Stimulated activated CD4-positive, alpha-beta T cell treated with anti-CD3 and anti-CD28 coated beads, Interleukin-1b, Interleukin-23, amount 100 ng/mL, for 1 hour (primary cell): ENCODE measurements at places on chromosomes 2 and 18.

DNA sequence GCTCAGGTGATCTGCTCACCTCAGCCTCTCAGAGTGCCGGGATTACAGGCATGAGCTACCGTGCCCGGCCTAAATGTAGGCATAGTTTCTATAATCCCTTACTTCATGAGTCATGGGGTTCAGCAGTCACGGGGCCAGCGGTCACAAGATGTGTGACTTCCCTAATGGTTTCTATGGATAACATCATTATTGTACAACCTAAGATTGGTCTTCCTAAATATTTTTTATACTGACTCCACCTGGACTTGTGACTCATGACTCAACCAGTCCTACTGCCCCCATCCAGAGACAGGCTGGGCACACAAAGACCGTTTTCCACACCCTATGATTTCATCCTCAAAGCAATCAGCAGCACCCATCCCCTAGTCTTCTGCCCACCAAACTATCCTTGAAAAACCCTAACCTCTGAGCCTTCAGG lies 15.9 kb downstream of the FAM210A start:
- DNase-seq = no peak

DNA sequence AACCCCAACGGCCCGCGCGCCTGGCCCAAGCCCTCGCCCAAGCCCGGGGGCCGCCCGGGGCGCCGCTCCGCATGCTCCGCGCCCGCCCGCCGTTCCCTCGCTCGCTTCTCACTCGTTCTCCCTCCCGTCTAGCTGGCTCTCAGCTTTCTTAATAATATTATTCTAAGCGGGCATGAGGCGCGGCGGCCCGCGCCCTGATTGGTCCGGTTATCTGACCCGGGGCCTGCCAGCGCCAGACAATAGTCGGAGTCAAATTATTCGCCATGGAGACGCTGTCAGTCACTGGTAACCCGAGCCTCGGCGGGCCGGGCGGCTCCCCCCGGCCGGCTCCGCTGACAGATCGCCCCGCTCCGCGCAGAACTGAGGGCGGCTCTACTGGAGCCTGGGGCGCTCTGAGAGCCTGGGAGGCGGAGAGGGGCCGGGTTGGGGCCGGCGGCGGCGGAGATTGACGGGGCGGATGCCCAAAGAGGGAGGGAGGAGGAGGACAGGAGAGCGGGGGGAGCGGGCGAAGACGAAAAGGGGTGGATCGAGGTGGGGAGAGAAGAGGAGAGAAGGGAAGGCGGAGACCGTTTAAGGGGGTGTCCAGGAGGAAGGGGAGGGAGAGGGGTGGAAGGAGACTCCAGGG lies at the start of gene SIX2:
Gene SIX2 (minus strand): TSS at position 150 of the 625 bp plus-strand sequence. CDS start 342 bp downstream, outside the sequence.
- no peak for DNase-seq

GRCh38 chr2:223618172-223619035 lies 16.2 kb upstream of the SCG2 start:
- DNase-seq = no peak

GRCh38 chr18:41585512-41585911 lies 369.5 kb upstream of the PIK3C3 start:
- no peak for DNase-seq

DNA sequence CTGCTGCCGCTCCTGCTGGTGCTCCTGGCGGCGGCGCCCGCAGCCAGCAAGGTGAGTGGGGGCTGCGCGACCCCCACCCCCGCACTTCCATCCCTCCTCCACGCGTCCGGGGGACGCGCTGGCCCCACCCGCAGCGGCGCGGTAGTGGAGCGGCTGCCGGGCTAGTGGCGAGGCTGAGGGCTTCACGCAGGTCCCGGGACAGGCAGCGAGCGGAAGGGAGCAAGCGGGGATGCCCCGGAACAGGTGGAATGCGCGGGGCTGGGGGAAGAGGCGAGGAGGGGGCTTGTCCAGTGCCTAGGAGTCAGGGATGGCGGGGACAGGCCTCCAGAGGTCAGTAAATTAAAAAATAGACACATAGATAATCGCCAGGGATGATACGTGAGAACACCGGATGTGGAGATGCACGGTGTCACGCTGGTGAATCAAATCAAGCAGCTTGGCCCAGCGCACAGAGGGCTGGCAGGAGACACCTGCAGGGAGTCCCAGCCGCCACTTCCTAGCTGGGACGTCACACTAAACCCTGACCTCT lies 403 bp downstream of the COL4A3 start:
- no peak for DNase-seq

- no peak for DNase-seq
These were observed 53.7 kb downstream of the ADD2 start for GRCh38 chr2:70714141-70714905.

GRCh38 chr2:161725297-161725696 lies 101.1 kb downstream of the SLC4A10 start:
- no peak for DNase-seq

- DNase-seq = no peak
These were observed 60.1 kb downstream of the ATP8B1 start for GRCh38 chr18:57743008-57743407.

DNA sequence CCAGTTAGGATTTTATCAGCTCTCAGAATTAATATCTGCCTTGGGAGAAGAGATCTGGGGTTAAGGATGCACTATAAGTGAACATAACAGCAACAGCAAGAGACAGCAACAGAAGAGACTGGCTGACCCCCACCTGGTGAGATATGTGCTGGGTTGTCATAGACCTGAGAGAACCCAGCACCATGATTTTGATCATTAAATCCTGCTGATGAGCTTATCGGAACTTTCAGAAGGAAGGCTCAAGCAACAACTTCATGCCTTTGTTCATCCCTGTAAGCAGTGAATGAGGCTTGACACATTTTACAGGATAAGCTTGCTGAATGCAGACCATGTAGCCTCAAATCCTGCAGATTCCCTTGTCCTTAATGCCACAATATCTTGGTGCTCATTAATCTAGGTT lies 100.0 kb downstream of the POLE4 start:
- no peak for DNase-seq

DNA sequence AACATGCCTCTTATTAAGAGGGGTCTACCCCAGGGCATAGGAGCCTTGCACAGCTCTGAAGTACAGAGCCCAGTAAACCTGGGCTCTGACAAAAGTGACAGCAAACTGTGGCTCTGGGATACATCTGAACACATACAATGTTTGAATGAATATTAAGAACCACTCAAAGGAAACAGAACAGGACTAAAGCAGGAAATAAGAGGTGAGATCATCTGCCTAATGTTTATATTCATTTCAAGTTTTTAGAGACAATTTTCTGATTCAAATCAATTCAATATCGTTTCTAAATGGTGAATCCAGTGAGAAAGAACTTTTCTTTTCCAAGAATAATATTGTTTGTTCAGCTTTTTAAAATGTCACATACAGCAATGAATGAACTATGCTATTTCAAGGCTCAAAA lies 136.7 kb upstream of the CAVIN2 start:
- DNase-seq = no peak

DNA sequence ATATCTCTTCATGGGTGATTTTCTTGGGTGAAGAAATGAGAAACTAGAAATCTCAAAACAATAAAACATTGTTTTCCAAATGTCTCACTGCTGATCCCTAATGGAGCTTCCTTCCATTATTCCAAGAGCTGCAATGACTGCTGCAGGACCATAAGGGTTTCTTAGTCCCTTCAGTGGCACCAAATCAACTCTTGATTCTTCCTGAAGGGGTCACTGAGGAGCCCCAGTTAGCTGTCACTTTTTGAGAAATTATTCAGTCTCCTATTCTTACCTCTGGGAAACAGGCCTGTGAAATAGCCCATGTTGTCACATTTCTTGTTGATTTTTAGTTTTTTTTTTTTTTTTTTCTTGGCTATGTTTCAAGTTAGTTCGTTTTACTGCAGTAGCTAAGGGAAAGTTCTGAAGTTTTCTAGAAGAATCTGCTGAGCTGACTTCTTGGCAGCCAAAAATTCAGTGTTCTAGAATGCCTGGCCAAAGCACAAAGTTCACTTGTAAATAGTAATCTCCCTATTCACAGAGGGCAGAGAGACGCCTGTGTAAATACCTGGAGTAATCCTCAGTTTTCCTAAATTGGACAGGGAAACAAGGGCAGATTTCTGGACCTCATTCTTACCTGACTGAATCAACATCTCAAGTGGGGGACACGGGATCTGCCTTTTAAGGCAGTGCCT lies 480.0 kb downstream of the RIT2 start:
- no peak for DNase-seq

DNA sequence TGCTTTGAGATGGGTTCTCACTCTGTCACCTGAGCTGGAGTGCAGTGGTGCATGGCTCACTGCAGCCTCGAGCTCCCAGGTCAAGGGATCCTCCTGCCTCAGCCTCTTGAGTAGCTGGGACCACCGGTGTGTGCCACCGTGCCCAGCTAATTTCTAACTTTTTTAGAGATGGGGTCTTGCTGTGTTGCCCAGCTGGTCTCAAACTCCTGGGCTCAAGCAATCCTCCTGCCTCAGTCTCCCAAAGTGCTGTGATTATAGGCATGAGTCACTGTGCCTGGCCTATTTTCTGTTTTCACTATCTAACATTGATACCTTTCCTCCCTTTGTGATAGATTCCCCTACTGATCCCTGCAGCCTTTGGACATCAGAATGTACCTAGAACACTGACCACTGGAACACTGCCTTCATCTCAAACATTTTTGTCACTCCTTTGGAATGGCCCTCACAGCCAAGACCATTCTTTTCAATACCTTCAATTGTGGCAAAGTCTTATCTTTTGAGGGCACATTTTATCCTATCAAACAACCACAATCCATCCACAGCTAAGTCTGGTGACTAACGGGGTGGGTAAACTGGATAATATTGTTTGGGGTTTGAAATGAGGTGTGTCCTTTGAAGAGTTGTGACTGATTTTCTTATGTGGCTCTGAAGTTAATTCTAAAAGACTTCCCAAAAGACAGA lies 43.7 kb downstream of the EPAS1 start:
- DNase-seq = no peak

DNA sequence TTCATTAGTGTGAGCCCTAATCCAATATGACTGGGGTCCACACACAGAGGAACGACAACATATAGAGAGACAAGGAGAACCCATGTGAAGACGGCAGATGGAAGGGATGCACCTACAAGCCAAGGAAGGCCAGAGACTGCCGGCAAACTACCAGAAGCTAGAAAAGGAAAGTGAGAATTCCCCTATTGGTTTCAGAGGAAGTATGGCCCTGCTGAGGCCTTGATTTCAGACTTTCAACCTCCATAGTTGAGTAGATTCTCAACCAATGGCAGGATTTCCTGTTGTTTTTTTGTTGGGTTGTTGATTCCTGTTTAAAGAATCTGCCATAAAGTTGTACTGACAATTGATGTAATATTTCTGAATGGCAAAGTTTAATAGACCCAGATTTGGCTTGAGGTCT lies 241.5 kb downstream of the SATB2 start:
- no peak for DNase-seq

- DNase-seq = no peak
These were observed 5.6 kb upstream of the SPATA3 start for GRCh38 chr2:230990131-230990898.

- no peak for DNase-seq
These were observed 9.6 kb downstream of the HOXD8 start for GRCh38 chr2:176138923-176139660.

DNA sequence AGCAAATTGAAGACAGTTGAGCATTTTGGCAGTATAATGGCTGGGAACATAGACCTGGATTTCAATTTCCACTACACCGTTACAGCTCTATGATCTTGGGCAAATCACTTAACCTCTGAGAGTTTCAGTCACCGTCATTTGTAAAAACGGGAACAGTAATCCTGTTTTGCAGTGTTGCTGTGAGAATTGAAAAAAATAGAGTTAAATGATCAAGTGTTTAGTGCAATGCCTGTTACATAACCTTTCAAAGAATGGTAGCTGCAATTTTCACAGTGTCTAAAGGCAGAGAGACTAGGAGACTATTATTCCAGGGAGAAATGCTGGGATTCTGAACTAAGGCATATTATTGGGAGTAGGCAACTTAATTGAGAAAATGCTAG lies 2.0 kb downstream of the AGPS start:
- DNase-seq = no peak

GRCh38 chr2:173099271-173099670 lies 23.6 kb downstream of the MAP3K20 start:
- DNase-seq = no peak

GRCh38 chr2:63875559-63876245 lies 34.0 kb downstream of the UGP2 start:
- no peak for DNase-seq

GRCh38 chr18:59026831-59027410 lies 112.8 kb upstream of the SEC11C start:
- no peak for DNase-seq

GRCh38 chr2:79271456-79271855 lies 111.9 kb upstream of the REG3A start:
- DNase-seq = no peak

- DNase-seq = no peak
These were observed 38.1 kb upstream of the ARHGEF4 start for GRCh38 chr2:130798472-130799218.

DNA sequence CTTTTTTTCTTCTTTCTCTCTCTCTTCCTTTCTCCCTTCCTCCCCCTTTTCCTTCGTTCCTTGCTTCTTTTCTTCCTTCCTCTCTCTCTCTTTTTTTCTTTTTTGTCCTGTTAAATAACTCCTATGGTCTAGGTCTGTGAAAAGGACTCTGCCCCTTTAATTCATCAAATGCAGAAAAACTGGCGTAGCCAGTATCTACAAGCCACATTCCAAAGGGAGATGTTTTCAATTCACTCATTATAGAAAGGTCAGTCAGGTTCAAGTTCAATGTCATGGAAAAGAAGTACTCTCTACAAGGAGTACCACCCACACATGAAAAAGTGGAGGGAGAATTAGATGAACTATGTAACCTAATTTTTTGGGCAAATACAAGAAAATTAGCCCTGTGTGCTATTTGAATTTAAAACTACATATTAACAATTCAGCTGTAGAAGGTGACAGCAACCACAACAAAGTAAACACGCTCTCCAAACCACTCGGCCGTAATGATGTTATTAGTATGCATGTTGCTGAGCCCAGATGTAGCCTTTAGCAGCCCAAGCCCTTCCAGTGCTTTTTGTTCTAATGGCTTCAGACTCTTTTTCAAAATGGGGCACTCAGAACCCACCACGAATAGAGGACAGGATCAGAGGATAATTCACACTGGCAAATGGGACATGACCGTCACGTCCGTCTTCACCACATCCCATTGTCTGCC lies 735.4 kb upstream of the FANCL start:
- DNase-seq = no peak

DNA sequence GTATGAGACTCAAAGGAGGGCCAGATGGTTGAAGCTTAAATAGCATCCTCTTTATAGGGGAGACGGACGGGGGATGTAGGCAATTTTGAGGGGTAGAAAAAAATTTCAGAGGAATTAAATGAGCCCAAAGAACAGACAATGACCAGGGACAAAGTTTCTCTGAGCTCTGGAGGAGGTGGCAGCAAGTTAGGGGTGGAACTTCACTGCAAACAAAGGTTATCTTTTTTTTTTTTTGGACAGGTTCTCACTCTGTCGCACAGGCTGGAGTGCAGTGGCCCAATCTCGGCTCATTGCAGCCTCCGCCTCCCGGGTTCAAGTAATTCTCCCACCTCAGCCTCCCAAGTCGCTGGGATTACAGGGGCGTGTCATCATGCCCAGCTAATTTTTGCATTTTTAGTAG lies 195.6 kb downstream of the PDE11A start:
- no peak for DNase-seq

- DNase-seq = no peak
These were observed 83.4 kb upstream of the PELI1 start for GRCh38 chr2:64227603-64228125.
